Stimulated activated CD4-positive, alpha-beta T cell treated with anti-CD3 and anti-CD28 coated beads, Interleukin-1b, Interleukin-23, amount 100 ng/mL, for 1 hour (primary cell): ENCODE measurements at places on chromosomes 6 and 20.

GRCh38 chr6:20238688-20239587, 26.7 kb upstream of the MBOAT1 start:
- DNase-seq, result no peak

DNA sequence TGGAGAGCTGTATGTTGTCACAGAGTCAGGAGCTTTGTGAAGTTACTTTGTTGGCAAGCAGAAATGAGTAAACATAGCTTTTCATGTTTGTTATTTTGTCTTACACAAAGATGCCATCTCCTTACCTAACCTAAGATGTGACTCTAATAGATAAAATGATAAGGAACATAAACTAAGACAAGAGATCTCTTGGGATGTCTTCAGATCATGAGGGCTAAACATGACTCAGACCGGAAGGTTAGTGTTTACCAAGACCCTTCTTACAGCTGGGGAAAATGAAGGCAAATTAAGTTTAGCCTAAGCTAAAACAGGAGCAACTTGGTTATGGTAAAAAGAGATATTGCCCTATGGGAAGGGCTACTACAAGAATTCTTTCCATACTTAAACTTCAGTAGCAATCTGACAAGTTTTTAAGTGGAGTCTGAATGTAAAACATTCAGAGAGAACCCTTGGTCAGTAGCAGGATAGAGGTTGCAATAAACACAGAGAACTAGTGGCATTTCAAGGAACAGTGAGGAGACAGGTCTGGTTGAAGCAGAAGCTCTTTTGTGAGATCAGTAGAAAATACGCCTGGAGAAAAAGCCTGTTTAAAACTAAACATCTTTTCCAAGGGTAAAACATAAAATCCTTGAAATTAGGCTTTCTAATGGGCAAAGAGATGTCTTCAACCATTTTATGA, 29.9 kb downstream of the SGK1 start:
- DNase-seq, result no peak

DNA sequence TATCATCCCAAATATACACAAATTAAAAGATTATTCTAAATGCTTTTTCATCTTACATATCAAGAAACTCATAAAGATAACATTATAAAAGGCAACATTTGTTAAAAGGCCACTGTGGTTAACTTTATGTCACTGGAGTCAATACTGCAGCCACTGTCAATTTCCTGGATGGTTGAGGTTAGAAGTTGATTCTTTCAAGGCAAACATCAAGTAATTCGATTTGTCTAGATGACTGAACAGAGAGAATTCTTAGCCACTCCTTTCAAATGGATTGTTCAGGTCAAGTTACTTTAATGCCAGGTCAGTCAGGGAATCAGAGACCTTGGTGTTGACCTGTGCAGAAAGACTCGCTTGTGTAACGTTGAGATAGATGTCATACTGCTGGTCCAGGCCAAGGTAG, 44.4 kb upstream of the SIM1 start:
- DNase-seq, result no peak

GRCh38 chr6:14464716-14465115, 347.1 kb downstream of the CD83 start:
- no peak for DNase-seq

DNA sequence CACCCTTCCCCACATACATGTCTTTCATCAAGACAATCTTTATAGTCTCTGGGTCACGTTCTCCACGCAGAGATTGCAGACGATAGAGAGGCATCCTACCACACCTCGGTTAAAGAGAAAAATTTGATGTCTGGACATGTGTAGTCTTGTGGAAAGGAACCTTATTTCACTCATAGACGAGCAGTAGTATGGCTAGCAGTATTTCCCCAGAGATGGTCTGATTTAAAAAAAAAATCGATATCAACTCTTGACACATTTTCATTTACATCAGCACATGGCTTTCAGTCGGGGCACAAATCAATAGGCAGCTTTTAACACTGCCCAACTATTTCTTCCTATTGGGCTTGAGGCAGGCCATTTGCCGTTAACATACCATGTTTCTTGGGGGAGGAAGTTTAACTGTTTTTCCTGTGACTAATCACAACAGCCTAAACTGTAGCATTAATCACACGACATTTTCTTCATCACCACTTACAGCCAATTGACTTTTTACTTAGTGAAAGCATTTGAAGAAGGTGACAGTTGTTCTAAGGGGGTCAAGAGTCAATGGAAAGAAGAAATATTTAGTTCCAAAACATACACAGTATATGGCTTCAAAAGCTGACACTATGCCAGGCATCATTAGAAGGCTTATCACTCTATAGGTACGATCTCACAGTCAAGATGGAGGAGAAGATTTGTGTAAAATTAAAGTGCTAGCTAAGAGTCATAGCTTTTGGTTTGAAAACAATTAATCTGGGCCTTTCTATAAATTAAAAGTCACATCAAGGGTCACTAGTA, 129.5 kb upstream of the HDAC2 start:
- DNase-seq, result no peak

- no peak for DNase-seq
Observed at GRCh38 chr6:16639684-16640480, 121.4 kb downstream of the ATXN1 start.

DNA sequence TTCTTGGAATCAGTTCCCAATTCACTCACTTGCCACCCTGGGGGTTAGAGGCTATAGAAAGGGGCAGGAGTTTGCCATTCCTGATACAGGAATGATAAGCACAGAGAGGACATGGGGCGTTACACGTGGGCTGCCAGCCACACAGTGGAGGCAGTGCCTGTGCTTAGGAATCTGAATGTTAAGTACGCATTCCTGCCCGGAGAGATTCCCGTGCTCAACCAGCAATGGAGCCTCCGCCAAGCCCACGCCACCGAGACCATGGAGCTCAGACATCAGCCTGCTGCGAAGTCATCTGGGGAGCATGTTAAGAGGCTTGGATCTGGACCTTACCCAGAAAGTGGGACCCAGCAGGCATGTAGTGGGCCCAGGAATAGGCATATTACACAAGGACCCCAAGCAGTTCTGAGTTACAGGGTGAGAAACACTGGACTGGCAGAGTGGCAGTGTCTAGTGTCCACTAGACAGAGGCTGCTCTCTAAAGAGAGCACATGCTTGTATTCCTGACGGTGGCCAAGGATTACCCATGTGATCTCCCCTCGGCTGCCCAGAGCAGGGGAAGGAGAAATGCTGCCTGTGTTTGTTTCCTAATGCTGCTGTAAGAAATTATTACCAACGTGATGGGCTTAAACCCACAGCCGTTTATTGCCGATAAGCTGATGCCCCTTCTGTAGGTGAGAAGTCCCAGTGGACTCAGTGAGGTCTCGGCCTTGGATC, 138.2 kb downstream of the BMP7 start:
- DNase-seq, result no peak

GRCh38 chr20:58418949-58419748, 30.1 kb downstream of the VAPB start:
- no peak for DNase-seq

- DNase-seq, result no peak
Observed at GRCh38 chr6:33314943-33315792, 1.3 kb upstream of the TAPBP start.

DNA sequence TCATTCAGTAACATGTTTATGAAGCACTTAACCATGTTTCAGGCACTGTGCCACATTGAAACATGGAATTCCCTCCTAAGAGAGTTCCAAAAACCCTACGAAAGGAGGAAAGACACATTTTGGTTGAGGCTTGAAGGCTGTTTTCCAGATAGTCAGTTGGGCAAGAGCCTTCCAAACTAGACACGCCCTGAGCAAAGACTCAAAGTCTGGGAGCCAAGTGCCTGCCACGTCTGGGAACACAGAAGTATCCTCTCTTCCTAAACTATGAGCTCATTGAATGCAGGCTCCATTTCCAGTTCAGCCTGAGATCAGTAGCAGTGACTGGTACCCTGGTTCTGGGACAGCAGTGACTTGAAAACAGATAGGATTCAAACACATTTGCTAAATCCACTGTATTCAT, 74.5 kb upstream of the FAM8A1 start:
- no peak for DNase-seq

DNA sequence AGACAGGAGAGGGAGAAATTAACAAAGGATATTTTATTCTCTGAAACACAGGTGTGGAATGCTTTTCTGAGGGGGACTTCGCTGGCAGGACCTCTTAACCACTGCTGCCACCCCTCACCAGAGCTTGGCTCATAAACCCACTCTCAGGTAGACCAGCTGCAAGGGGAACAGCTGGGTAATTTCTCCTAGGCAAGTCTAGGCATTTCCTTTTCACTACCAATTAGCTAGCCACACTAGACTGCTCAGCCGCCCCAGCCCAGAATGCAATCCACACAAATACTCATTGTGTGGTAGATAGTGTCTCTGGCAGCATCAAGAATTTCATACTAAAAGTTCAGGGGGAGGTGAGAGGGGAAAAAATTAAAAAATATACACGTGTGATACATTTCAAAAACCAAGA, 267.6 kb upstream of the ID4 start:
- no peak for DNase-seq

- DNase-seq, result no peak
Observed at GRCh38 chr6:153980171-153980570, 58.9 kb upstream of the OPRM1 start.

GRCh38 chr6:139722530-139722929, 348.1 kb upstream of the CITED2 start:
- no peak for DNase-seq

DNA sequence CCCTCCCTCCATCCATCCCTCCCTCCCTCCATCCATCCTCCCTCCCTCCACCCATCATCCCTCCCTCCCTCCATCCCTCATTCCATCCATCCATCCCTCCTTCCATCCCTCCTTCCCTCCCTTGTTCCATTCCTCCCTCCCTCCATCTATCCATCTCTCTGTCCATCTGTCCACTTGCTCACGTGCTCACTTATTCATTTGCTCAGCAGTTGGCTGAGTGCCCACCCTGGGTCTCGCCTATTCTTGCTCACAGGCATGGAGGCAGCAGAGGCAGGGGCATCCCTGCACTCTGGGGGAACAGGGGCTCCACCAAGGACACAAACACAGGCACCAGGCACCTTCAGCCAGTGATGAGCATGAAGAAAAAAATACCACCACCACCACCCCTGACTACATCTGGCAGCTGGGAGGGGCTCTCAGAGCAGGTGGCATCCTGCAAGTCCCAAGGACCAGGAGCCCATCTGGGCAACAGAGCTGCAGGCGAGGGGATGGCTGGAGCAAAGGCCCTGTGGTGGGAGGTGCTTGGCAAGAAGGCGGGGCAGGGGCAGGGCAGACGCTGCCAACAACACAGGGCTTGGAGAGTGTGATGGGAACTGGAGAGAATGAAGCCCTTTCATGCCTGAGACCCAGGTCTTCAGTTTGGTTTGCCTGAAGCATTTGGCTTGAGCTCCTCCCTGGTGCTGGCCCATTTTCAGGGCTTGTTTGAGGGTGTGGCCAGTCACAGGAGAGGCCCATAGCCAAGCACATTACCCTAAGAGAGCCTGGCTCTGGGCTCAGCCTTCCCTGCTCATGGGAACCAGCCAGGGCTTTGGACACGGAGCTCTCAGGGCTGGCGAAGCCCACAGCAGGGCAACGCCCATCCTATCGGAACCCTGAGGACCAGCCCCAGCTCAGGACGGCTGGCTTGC, 40.2 kb upstream of the MRGBP start:
- no peak for DNase-seq

DNA sequence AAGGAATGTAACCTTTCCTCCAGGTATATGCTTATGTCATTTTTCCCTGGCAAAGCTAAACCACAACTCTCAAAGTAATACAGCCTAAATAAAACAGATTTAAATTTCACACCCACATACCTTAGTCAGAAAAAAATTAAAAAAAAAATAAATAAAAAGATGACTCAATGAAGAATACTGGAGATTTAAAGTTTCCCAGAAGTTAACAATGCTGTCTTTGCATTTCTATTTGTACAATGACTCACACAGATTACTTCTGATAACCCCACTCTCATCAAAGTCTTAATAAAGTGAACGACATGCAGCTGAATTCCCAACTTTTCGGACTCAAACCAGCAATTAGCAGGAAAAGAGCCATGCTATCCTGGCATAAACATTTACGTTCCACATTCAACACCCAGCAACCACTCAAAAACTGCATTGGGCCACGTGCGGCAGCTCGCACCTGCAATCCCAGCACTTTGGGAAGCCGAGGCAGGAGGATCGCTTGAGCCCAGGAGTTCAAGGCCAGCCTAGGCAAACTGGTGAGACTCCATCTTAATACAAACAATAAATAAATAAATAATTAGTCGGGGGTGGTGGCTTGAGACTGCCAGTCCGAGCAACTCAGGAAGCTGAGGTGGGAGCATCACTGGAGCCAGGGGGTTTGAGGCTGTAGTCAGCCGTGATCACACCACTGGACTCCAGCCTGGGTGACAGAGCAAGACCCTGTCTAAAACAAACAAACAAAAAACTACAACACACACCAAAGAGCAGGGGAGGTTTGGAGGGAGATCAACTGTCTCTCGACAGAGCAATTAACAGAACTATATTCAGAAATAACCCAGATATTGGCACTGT, 130.5 kb downstream of the WDR27 start:
- DNase-seq, result no peak

DNA sequence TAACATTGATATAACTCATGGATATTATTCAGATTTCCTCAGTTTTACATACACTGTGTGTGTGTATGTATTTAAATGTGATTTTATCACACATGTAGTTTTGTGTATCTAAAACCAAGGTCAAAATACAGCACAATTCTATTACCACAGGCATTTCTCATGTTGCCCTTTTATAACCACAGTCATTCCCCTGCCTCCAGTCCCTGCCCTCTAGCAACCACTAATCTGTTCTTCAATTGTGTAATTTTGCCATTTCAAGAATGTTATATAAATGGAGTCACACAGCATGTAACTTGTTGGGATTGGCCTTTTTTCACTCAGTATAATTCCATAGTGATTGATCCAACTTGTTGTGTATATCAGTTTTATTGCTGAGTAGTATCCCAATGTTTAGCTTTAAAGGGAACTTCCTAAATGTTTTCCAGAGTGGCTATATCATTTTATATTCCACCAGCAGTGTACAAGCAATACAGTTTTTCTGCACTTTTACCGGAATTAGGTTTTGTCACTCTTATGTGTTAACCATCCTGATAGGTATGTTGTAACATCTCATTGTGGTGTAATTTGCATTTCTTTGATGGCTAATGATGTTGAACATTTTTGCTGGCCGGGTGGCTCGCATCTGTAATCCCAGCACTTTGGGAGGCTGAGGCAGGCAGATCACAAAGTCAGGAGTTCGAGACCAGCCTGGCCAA, 338.2 kb downstream of the SOX4 start:
- DNase-seq, result no peak

- no peak for DNase-seq
Observed at GRCh38 chr20:25860531-25861150, 164.0 kb upstream of the ZNF337 start.

DNA sequence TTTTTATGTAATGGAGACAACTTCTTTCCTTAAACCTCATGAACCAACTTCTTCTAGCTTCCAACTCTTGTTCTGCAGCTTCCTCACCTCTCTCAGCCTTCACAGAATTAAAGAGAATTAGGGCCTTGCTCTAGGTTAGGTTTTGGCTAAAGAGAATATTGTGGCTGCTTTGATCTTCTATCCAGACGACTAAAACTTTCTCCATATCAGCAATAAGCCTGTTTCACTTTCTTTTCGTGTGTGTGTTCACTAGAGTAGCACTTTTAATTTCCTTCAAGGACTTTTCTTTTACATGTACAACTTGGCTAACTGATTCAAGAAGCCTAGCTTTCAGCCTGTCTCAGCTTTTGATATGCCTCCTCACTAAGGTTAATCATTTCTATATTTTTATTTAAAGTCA, 596.1 kb upstream of the NRSN1 start:
- no peak for DNase-seq

GRCh38 chr6:15661853-15662325, 939 bp downstream of the DTNBP1 start:
- DNase-seq, result no peak

- DNase-seq, result no peak
Observed at GRCh38 chr20:13930281-13930680, 60.1 kb downstream of the SEL1L2 start.
